ENCODE measurements at places on chromosomes 5 and 9. TPM values are rescaled to one million over a fixed set of nuclear protein-coding genes. Genes with fewer than 3 reads are reported as not detected.

Gene PCDHGA10
- polyA plus RNA-seq = 0.87 TPM

Gene PCDHA12
- polyA plus RNA-seq = not detected

DNA sequence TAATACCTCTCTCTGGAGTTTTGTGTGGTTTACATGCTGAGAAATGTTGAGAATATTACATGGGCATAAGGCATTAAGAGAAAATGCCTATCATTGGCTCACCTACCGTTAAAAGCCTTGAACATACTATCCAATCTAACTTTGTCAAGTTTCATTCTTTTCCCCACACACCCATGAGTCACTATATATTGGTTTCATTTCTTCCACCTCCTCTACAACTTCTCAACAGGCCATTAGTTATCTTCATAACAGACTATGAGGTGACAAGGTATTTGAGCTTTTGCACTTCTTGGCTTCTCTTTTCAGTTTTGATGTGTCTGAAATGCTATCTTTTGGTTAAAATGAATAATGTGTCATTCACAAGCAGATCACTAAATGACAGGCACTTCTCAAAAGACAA, 288.0 kb downstream of the KCNN2 start:
- H3K4me1 ChIP-seq = no peaks in the 10 kb centered on the region
- no peak overlapping the region for H3K4me3 ChIP-seq
- H3K27me3 ChIP-seq = no peaks in the 10 kb centered on the region
- no peaks in the 10 kb centered on the region for H3K36me3 ChIP-seq

DNA sequence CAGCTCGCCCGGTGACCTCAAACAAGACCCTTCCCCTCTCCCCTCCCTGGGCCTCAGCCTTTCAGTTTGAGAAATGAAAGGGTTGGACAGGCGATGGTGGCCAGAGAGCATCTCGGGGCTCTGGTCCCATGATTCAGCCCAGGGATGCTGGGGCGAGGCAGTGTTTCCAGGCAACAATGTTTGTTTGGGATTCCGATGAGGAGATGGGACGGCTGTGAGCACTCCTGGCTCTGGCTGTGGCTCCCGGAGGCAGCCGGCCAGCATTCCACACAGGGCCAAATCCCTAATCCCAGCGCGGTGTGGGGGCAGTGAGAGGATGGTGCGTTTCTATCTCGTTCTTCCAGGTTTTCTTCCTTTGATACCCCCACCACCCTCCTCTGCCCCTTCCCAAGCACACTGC, 66.0 kb downstream of the HMCN2 start:
- no peaks in the 10 kb centered on the region for H3K27me3 ChIP-seq
- H3K4me1 ChIP-seq = no peaks in the 10 kb centered on the region
- H3K27ac ChIP-seq = no peak overlapping the region
- no peak overlapping the region for H3K4me3 ChIP-seq
- no peaks in the 10 kb centered on the region for H3K36me3 ChIP-seq

Gene BRIX1
- 32.8 TPM for polyA plus RNA-seq

Gene F2RL1
- polyA plus RNA-seq = 3.0 TPM

DNA sequence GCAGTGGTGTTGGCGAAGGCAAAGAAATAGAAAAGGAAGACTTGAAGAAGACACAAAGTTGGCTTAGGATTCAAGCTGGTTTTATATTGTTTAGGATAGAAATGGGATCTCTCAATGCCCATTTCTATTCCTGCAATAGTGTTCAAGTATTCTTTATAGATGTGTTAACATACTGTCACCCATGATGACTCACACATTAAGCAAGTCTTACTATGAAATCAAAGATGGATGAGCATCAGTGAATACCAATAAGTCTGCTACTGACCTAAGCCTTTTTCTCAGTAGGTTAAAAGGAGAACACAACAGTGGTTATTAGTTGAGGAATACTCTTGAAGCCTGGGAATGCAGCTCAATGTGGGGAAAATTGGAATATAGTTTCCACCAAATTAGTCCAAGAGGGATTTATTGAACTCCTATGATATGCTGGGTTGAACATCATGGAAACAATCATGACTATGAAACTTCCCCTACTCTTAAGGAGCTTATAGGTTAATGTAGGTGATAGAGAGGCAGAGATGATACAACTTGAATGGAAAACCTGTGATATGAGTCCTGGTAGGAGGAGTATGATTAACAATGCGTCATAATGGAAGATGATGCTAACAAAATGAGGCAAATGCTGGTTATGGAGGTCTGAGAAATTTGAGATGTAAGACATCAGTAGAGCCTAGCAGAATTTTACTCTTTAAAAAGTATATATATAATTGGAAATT, 417.1 kb upstream of the DAP start:
- no peak overlapping the region for H3K4me3 ChIP-seq
- no peaks in the 10 kb centered on the region for H3K36me3 ChIP-seq
- H3K27me3 ChIP-seq = no peaks in the 10 kb centered on the region

Gene LCN1
- polyA plus RNA-seq = 1.2 TPM

Gene TPPP
- 0.64 TPM for polyA plus RNA-seq

Gene RGS7BP
- 0.09 TPM for polyA plus RNA-seq

Gene LHX6
- 1.1 TPM for polyA plus RNA-seq

DNA sequence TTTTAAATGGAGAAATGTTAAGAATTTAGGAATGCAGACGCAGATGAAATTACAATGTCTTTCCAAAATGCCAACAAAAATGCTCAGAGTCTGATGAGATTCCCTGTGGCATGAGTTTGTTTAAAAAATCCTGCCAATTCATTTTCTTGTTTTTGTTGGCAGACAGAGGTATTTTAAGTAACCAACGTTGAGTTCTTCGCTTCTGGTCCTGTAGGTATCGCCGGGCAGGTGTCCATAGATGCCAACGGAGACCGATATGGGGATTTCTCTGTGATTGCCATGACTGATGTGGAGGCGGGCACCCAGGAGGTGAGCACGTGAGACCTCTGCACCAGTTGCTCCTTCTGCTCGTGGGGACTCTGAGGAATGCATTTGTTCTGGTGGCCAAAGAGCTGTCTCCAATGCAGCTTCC, 69.4 kb downstream of the NPR3 start:
- H3K27ac ChIP-seq = no peak overlapping the region
- no peaks in the 10 kb centered on the region for H3K36me3 ChIP-seq
- no peaks in the 10 kb centered on the region for H3K4me1 ChIP-seq
- no peak overlapping the region for H3K4me3 ChIP-seq
- DNase-seq = no peak
- no peaks in the 10 kb centered on the region for H3K27me3 ChIP-seq

Gene PLAC8L1
- polyA plus RNA-seq = 1.5 TPM

- peak overlapping the region; percentile 86 for H3K27ac ChIP-seq
- H3K4me1 ChIP-seq = peaks cover 98% of the 10 kb centered on the region
- no peak for DNase-seq
- H3K27me3 ChIP-seq = no peaks in the 10 kb centered on the region
- H3K4me3 ChIP-seq = peak overlapping the region; percentile 67
- no peaks in the 10 kb centered on the region for H3K36me3 ChIP-seq
Observed at GRCh38 chr5:139667001-139667729, 19.0 kb downstream of the CXXC5 start.

DNA sequence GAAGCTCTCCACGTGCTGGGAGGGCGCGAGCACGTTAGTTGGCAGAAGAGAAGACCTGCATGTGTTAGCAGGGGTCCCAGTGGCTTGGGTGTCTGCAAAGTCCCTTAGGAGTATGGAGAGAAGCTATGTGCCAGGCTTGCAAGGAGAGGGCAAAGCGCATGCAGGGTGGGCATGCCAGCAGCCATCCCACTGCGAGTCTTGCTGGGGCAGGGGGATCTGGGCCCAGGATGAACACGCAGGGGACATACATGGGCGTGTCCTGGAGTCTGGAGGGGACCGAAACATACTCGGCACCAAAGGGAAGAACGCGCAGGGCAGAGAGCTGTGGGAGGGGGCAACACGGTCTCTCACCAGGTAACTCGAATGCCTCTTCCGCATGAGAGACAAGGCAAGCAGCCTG, 43.6 kb upstream of the IPPK start:
- no peaks in the 10 kb centered on the region for H3K4me1 ChIP-seq
- H3K27me3 ChIP-seq = no peaks in the 10 kb centered on the region
- peaks cover 85% of the 10 kb centered on the region for H3K36me3 ChIP-seq
- no peak for DNase-seq

DNA sequence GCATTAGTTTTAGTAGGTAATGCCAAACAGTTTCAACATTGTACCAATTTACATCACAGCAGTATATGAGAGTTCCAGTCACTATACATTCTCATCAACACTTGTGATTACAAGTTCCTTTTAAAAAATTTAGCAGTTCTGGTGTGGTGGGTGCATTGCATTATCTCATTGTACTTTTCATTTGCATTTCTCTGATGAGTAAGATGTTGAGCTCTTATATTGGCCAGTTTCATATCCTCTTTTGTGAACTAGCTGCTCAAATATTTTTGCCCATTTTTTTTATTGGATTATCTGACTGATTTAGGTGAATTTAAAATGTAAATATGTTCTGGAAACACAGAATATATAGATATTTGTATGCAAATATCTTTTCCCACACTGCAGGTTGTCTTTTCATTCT, 160.9 kb upstream of the NR3C1 start:
- no peaks in the 10 kb centered on the region for H3K4me1 ChIP-seq
- DNase-seq = no peak
- H3K27ac ChIP-seq = no peak overlapping the region
- H3K4me3 ChIP-seq = no peak overlapping the region
- H3K27me3 ChIP-seq = no peaks in the 10 kb centered on the region

Gene IFNA21
- polyA plus RNA-seq = 0.02 TPM

DNA sequence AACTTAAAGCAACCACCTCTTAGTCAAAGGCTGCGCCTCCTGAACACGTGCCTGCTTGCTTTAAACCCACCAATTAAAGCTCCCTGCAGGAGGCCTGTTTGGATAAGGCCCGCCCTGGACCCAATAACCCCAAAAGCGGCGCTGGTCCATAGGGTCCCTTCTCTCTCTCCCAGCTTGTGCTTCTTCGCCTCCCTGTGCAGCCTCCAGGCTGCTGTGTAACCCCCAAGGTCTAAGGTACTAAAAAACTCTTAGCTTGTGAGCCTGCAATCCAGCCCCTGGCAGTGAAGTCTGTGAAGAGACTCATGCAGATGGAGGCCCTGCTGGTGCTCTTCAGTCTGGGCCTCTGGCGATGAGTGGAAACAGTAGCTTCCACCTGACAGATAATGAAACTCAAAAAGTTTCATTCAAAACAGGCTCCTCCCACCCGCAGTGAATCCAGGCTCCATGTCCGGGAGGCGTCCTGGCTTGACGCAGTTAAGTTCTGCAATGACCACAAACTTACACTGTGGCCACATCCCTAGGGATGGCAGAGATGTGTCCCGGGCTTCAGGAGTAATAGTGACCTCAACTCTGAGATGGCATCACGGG, 97.3 kb downstream of the PRRT1B start:
- H3K4me3 ChIP-seq = no peak overlapping the region
- H3K4me1 ChIP-seq = no peaks in the 10 kb centered on the region
- no peak overlapping the region for H3K27ac ChIP-seq
- DNase-seq = no peak

- H3K4me1 ChIP-seq = no peaks in the 10 kb centered on the region
- no peak for DNase-seq
- no peak overlapping the region for H3K4me3 ChIP-seq
- H3K27ac ChIP-seq = no peak overlapping the region
Observed at GRCh38 chr5:11709021-11709420, 195.2 kb downstream of the CTNND2 start.

Gene LURAP1L
- polyA plus RNA-seq = 6.8 TPM

DNA sequence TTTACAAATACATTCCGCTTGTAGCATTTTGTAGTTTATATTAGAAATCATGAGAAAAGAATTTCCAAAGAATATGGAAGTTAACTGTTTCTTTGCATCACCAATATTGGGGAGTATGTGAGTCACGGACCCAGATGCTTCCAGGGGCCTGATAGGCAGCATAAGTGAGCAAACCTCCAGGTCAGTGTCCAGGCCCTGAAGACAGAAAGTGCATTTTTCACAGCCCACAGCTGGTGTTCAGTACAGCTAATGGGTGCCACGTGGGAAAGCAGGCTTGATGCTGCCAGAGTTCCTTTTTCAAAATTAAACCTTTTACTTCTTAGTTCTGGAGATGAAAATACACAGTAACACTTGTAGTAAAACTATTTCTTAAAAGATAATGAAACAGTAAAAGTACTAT, 454.4 kb upstream of the ACTBL2 start:
- no peak for DNase-seq
- no peak overlapping the region for H3K4me3 ChIP-seq
- H3K36me3 ChIP-seq = no peaks in the 10 kb centered on the region
- no peak overlapping the region for H3K27ac ChIP-seq
- no peaks in the 10 kb centered on the region for H3K27me3 ChIP-seq

Gene CCL21
- polyA plus RNA-seq = 16.6 TPM

DNA sequence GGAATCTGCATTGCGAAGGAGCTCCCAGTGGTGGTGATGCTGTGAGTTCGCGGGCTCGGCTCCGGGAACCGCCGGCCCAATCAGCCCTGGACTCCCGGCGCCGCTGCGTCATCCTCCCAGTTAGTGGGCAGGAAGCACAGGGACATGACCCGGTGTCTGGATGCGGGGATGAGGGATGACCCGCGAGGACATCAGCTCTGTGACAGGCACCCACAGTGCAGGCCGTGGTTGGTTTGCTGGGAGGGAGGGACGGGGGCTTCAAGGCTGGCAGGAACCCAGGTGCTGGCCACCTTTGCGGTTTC, 996 bp downstream of the NXNL2 start:
- DNase-seq = no peak
- H3K4me3 ChIP-seq = no peak overlapping the region
- H3K36me3 ChIP-seq = no peaks in the 10 kb centered on the region
- no peak overlapping the region for H3K27ac ChIP-seq
- peaks cover 6% of the 10 kb centered on the region for H3K4me1 ChIP-seq
- peaks cover 53% of the 10 kb centered on the region for H3K27me3 ChIP-seq

Gene CMYA5
- polyA plus RNA-seq = 7.2 TPM

Gene TAF1L
- polyA plus RNA-seq = under 0.01 TPM

- no peak overlapping the region for H3K27ac ChIP-seq
- H3K36me3 ChIP-seq = no peaks in the 10 kb centered on the region
- H3K4me3 ChIP-seq = no peak overlapping the region
- DNase-seq = no peak
- no peaks in the 10 kb centered on the region for H3K27me3 ChIP-seq
Observed at GRCh38 chr5:168434746-168435321, 51.4 kb upstream of the RARS1 start.

DNA sequence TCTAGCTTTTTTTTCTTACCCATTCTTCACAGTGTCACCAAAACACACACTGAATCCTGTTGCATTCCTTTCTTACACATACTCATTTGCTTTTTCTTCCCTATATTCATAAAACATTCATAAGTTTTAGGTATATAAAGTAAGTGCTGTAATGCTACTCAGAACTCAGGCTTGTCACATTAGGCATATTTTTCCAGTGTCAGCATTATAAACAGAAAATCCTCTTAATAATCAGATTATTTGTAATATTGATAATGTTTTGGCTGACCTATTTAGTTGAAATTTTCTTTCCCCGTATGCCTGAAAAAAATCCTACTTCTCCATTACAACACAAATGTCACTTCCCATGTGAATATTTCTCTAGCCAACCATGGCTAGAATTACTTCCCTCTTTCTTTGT, 743.0 kb upstream of the NUDT12 start:
- no peak overlapping the region for H3K27ac ChIP-seq
- H3K36me3 ChIP-seq = no peaks in the 10 kb centered on the region
- no peaks in the 10 kb centered on the region for H3K4me1 ChIP-seq
- no peaks in the 10 kb centered on the region for H3K27me3 ChIP-seq
- DNase-seq = no peak

- H3K4me3 ChIP-seq = no peak overlapping the region
- no peaks in the 10 kb centered on the region for H3K27me3 ChIP-seq
- DNase-seq = no peak
- no peaks in the 10 kb centered on the region for H3K36me3 ChIP-seq
- H3K27ac ChIP-seq = no peak overlapping the region
Observed at GRCh38 chr9:98164912-98165311, 27.5 kb downstream of the CORO2A start.

GRCh38 chr5:151156507-151157420, 815 bp downstream of the ANXA6 start:
- peak; percentile 47 for DNase-seq
- no peaks in the 10 kb centered on the region for H3K27me3 ChIP-seq
- H3K36me3 ChIP-seq = peaks cover 16% of the 10 kb centered on the region
- H3K4me3 ChIP-seq = peak overlapping the region; percentile 93
- peak overlapping the region; percentile 93 for H3K27ac ChIP-seq
- H3K4me1 ChIP-seq = peaks cover 47% of the 10 kb centered on the region

Measured in thymus (tissue), 14 donors.